Tibial nerve (tissue), 4 donors: ENCODE measurements at places on chromosomes 1 and 21.

- DNase-seq: no peak
Observed at GRCh38 chr1:38217316-38217715, 170.7 kb upstream of the POU3F1 start.

DNA sequence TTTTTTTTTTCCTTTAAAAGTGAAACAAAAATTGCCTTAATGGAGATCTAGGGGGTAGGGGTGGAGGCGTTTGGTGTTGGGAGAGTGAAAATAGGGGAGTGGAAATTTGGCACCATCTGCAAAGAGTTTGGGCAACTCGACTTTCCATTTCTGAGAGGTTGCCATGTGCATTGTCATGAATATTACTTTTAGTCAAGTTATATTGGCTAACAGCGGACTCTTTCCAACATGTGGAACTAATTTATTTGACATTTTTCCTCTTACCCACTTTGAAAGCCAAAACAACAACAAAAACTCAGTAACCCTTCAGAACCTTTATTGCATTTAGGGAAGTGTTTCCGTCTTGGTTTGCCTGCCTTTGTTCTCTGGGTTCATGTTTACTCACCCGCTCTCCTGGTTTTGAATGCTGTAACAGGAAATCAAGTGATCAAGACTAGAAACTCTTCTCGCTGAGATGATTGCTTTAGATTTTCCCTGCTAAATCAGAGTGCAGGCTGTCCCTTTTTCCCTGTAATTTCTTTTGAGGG, 70.4 kb downstream of the CACHD1 start:
- DNase-seq: no peak

GRCh38 chr1:41800311-41800829, 118.4 kb downstream of the HIVEP3 start:
- DNase-seq: no peak

GRCh38 chr1:109595531-109595930, 23.9 kb downstream of the GNAT2 start:
- DNase-seq: no peak

- DNase-seq: no peak
Observed at GRCh38 chr1:151997284-151997570, 3.6 kb upstream of the S100A10 start.

GRCh38 chr1:213698092-213698702, 289.6 kb upstream of the PROX1 start:
- no peak for DNase-seq

DNA sequence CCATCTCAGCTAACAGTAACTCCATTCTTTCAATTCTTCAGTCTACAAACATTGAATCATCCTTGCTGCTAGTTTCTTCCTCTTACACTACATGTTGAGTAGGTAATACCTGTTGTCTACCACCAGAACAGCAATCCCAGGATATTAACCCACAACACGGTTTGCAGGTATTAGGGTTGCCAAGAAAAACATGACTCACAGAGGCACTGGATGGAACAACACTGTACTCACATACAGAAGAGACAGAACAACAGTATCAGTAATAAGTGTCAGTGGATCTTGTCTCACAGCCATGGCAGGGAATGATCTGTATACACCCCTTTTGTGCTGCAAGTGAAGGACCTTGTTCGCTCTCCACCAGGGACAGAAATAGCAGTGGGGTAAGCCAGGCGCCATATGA, 212.1 kb downstream of the GPR52 start:
- no peak for DNase-seq

- no peak for DNase-seq
Observed at GRCh38 chr1:95409901-95410300, 175.9 kb downstream of the RWDD3 start.

- DNase-seq: no peak
Observed at GRCh38 chr21:28971171-28971570, 21.5 kb downstream of the LTN1 start.

DNA sequence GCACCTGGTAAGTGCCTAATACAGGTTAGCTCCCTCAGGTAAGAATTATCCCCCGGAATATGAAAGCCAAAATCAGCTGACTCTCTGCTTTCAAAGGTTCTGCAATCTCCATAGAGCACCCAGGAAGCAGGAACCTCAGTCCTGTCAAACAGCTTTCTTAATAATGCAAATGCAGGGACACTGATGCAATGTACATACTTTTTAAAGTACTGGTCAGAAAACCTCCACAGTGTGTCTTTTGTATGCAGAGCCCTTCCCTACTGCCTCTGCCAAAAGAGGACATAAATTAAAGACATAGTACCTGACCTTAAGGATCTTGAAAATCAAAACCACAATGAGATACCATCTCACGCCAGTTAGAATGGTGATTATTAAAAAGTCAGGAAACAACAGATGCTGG, 365.0 kb upstream of the KAZN start:
- no peak for DNase-seq

GRCh38 chr1:23100074-23100748, 68.4 kb downstream of the LUZP1 start:
- no peak for DNase-seq

DNA sequence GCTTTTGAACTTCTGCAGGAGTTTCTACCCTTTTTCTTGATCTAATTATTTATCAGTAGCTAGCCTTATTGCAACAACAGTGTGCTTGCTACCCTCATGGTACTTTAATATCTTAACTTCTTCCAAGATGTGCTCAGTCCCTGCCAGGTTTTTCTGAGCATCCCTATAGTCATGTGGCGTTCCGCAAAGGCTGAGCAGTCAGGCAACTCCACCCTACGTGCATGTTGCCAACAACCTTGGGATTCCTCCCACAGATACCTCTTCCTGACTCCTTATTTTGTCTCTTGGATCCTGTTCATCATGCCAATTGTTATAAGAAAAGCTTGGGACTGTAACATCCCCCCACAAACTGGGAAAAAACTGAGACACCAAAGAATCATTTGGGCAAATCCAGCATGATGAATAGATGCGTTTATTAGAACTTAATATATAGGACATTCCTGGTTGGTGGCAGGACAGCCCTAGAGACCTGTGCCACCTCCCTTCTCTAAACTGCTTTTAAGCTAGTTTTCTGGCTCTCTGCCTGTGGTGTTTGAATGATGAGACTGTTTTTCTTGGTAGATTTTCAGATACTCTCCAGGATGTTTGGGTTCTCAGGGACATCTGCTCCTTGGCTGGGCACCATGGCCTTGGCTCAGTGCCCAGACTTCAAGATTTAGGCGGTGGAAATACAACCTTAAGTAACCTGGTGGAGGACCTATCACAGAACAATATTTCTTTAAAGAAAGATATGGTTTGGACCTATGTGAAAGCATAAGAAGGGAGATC, 27.1 kb upstream of the KCTD3 start:
- peak; percentile 10 for DNase-seq

- DNase-seq: no peak
Observed at GRCh38 chr1:228348708-228349467, 57.7 kb downstream of the TRIM11 start.

GRCh38 chr1:68503085-68503484, 6.2 kb upstream of the DEPDC1 start:
- no peak for DNase-seq

GRCh38 chr1:168087696-168088095, 49.0 kb downstream of the GPR161 start:
- DNase-seq: no peak

DNA sequence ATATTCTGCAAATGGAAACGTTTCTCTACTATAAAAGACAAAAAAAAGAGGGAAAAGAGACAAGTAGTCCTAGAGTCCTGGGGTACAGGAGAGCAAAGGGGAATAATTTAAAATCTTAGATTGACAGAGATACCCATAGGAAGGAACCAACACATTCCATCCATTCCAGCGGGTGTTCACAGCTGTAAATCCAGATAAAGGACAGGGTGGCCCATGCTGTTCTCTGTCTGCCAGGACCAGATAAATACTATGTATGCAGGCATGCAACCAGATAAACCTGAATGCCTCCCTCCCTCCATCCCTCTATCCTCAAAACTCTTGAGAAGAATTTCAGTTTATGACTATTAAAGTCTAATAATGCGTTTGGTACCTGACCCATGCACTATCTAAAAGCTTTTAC, 131.8 kb downstream of the PTPN14 start:
- no peak for DNase-seq
